ENCODE measurements at places on chromosomes 13 and 19.
A peak's percentile ranks its signal among the peaks of the same experiment; 100 is the strongest.

- DNase-seq: no peak
These were observed 54.1 kb downstream of the SLC7A1 start for GRCh38 chr13:29541400-29541799.

DNA sequence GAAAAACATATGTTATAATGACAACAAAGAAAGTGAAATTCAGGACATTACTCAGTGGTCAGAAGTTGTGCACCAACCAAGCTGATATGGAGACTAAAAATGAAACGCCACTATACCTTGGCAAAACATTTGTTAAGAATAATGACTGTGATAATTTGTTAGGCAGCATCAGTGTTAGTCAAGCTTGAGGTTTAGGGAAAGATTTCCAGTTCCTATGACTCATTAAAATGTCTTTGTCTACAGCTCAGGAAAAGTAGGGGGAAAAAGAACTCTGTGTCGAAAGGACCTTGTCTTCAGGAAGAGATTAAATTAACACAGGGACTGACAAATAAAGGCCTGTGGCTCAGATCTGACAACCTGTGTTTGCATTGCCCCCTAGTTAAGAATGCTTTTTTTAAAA, 764.1 kb upstream of the SLITRK6 start:
- no peak for DNase-seq

DNA sequence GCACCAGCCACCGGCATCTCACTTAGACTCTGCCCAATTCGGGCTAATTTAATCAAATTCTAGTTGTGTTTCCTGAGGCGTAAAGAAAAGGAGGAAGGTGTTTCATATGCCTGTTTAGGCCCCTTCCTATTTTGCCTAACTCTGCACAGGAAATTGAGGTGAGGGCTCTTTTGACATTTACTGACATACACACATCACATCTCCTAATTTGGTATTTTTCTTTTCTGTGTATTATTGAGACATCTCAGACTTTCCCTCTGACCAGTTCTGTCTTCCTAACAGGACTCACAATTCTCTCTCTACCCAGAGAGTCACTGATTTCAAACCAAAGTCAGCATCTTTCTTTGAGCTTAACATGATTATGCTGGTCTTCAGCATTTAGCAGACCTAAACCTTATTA, 7.9 kb downstream of the CEACAM3 start:
- no peak for DNase-seq

DNA sequence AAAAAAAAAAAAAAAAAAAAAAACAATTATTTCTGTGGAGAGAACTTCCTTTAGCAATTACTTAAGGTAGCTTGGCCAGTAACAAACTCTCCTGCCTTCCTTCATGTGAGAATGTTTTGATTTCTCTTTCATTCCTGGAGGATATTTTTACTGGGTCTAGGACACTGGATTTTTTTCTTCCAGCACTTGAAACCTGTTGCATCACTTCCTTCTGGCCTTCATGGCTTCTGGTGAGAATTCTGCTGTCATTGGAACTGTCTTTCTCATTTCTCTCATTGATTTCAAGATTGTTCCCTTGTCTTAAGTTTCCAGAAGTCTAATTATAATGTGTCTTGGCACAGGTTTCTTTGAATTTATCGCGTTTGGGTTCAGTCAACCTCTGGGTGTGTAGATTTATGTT, 19.3 kb upstream of the RAB20 start:
- DNase-seq: no peak

DNA sequence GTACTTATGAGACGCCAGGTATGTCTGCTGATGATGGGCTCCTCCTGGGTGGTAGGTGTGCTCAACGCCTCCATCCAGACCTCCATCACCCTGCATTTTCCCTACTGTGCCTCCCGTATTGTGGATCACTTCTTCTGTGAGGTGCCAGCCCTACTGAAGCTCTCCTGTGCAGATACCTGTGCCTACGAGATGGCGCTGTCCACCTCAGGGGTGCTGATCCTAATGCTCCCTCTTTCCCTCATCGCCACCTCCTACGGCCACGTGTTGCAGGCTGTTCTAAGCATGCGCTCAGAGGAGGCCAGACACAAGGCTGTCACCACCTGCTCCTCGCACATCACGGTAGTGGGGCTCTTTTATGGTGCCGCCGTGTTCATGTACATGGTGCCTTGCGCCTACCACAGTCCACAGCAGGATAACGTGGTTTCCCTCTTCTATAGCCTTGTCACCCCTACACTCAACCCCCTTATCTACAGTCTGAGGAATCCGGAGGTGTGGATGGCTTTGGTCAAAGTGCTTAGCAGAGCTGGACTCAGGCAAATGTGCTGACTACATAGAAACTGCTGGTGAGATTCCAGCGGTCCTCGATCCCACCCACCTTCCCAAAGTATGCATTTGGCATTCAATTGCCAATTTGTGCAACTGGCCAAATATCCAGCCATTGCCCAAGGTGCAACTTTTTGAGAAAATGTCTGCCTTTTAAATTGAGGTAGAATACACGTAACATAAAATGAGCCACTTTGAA, 10.2 kb downstream of the OR2Z1 start:
- DNase-seq: no peak

- no peak for DNase-seq
These were observed 42.8 kb upstream of the MEDAG start for GRCh38 chr13:30863231-30863630.

DNA sequence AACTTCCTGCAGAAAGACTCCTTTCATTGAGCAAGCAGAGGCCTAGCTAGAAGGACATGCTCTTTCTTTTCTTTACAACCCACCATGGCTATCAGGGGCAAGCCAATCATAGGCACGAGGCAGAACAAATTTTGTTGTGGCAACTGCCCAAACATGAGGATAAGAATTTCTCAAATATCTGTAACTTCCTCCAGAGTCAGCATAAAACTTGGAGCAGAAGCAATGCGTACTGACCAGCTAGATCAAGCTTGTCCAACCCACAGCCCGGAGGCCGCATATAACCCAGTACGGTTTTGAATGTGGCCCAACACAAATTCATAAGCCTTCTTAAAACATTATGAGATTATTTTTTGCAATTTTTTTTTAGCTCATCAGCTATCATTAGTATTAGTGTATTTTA, 87.0 kb upstream of the SOX21 start:
- DNase-seq: no peak

DNA sequence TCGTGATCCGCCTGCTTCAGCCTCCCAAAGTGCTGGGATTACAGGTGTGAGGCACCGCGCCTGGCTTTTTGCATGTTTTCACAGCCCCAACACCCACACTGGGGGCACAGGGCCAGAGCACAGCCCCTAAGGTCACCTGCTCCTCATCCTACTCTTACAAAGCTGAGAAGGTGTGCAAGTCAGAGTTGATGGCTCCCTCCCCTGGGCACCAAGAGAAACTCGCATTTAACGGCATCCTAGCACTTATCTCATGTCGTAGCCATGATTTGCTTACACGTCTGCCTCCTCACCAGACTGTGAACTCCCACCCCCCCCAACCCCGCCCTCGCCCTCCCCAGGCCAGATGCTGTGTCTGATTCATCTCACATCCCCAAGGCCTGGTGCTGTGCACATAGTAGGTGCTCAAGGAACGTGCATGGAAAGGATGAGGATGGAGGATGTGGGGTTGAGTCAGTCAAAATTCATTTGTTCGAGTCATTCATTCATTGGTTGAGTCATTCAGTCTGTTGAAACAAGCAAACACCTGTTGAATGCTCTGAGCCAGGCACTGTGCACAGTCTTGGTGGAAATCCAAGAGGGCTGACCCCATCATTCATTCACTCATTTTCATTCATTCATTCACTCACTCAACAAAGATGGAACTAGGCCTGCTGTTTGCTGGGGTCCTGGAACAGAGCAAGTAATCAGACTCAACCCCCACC, 11.3 kb downstream of the SHANK1 start:
- DNase-seq: no peak

DNA sequence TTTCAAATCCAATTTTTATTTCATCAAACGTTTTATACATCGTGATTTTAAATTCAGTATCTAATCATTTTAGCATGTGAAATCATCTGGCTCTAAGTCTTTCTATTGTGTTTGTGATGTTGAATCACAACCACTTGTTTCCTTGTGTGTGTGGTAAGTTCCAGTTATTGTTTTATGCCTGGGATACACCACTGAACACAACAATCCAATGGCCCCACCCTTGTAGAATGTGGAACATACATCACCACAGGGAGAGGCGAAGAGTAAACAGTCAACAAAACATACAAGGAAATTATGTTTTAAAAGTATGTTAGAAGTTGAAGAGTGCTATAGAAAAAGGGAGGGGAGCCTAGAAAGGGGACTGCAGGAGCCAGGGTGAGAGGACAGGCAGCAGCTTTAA, 100.5 kb downstream of the EPSTI1 start:
- DNase-seq: no peak

DNA sequence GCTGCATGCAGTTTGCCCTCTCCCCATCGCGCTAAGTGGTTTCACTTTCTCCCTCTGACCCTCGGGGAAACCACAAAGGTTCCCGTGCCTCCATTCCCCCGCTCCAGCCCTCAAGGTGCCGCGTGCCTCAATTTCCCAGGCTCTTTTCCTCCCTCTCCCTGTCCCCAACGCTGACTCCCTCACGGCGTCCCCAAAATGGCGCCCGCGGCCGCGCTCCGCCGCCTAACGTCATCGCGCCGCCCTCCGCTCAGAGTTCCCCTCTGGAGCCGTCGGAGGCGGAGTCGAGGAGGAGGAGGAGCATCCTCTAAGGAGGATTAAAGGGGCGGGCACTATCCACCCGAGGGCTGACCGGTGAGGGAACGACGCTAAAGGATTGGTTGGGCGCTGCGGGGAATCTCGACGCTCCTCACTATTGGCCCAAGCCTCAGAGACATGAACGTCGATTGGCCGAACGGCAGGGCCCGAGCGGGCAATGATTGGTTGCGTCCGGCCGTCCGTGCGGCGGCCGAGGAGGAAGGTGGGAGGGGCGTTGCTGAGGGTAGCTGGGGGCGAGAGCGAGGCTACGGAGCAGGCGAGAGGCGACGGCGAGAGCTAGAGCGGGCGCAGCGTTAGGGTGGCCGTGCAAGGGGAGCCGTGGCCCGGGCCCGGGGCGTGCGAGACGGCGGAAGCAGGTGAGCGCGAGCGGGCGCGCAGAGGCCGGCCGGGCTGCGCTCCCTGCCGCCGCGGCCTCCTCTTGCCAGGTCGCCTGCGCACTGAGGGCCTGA, at the start of gene ZNF574:
TSS of gene ZNF574 (plus strand) at position 551 of the 764 bp plus-strand sequence. CDS start 2,441 bp downstream, outside the sequence.
- DNase-seq: peak; percentile 99

DNA sequence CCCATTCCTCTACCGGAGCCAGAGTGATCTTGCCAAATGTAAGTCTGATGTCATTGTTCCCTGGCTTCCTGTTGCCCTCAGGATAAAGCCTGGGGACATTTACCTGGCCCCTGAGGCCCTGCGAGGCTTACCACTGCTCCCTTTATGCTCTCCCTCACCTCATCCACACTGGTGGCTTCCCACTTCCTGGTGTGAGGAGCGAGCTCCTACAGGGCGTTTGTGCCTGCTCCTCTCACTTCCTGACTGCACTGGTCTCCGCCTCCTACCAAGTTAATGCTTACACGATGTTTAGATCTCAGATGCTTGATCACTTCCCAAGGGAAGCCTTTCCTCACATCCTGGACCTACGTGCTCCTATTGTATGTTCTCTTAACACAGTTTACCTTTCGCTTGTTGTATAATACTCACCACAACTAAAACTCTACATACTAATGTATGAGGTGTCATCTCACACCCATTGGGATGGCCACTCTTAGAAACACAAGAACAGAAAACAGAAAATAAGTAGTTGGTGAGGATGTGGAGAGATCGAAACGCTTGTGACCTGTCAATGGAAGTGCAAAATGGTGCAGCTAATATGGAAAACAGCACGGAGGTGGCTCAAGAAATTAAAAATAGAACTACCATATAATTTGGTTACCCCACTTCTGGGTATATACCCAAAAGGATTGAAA, 177.6 kb downstream of the SHISA2 start:
- no peak for DNase-seq

- DNase-seq: no peak
These were observed 10.7 kb downstream of the AP2S1 start for GRCh38 chr19:46839752-46840497.

- DNase-seq: no peak
These were observed 12.8 kb upstream of the RASA3 start for GRCh38 chr13:114145256-114145655.

DNA sequence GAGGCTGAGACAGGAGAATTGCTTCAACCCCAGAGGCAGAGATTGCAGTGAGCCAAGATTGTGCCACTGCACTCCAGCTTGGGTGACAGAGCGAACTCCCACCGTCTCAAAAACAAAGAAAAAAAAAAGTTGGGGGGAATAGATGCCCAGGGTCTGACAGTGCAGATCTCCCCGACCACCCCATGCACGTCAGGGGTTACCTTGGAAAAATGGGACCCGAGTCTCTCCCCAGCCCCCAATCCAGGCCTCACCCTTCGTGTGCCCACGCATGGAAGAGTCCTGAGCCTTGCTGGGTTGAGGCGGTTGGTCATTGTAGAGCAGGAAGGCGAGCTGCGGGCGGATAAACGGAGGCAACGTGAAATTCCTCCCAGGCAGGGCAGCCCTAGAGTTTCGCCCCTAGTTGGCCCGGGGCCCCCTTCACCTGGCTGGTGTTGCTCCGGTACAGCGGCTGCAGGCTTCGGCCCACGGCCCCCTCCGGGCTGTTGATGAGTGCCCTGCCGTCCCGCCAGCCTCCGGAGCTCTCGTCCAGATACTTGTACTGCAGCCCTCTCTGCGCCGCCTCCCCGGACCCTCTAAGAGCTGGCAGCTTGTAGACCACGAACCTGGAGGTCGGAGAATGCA, 588 bp downstream of the DNASE2 start:
- DNase-seq: peak; percentile 20

- DNase-seq: no peak
These were observed 14.5 kb upstream of the TPP2 start for GRCh38 chr13:102582256-102582655.

GRCh38 chr19:35304036-35304435, 12.1 kb downstream of the MAG start:
- no peak for DNase-seq

- no peak for DNase-seq
These were observed 244.8 kb downstream of the COG6 start for GRCh38 chr13:39900106-39900750.

DNA sequence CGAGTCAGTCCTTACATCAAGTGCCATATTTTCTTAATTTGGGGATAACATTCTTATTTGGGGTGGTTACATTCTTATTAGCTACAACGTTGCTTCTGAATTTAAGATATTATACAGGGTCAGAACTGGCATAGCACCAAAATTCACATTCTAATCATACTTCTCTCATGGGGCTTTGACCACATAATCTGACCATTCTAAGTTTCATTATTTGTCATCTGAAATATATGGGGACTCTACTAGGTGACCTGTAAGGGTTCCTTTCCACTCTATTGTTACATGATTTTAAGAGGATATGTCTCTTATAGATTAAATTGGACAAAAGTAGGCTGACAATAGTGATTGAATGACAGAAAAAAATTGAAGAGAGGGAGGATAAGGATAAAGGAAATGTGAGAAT, 536.5 kb downstream of the KCTD12 start:
- no peak for DNase-seq

GRCh38 chr13:109333893-109334651, 452.3 kb downstream of the IRS2 start:
- no peak for DNase-seq

GRCh38 chr19:3774621-3775373, 2.8 kb upstream of the RAX2 start:
- no peak for DNase-seq

Data from DMS79 (cell line).